Activated naive CD4-positive, alpha-beta T cell treated with anti-CD3 and anti-CD28 coated beads, Interleukin-2, amount 10 ng/mL, durations not matched to agents 7 days and 5 days (primary cell): ENCODE measurements at places on chromosomes 3 and 15.

DNA sequence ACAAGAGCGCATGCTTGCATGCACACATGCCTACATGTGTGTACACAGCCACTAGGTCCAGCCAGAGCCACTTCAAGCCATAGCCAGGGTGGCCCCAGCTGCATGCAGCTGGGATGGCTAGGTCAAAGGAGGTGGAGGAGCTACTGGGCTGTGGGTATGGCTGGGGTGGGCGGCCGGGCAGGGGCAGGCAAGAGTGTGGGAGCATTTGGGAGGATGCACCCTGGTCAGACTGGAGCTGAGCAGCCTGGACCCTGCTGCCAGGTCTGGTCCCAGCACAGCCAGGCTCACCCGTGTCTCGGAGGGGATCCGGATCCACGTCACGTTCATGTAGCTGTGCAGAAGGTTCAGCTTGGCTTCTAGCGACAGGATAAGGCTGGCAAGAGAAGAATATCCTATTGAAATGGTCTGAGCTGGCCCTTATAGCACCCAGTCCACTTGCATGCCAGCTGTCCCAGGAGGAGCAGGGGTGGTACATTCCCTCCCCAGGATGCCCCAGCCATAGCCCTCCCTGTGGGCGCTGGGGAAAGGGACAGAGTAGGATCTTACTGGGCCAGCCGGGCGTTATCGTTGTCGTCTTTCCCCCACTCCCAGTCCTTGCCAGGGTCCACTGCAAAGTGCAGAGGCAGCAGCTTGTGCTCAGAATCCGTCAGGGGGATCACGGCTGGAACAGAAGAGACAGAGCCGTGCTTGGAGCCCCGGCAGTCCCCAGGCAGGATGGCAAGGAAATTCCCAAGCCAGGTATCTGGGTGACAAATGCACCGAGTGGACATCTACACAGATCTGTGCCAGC, 160.5 kb downstream of the KLF13 start:
- DNase-seq: no peak

- no peak for DNase-seq
Measured at GRCh38 chr3:37271611-37272010, 97.2 kb upstream of the LRRFIP2 start.

- no peak for DNase-seq
Measured at GRCh38 chr3:3340526-3340925, 161.0 kb upstream of the CRBN start.

DNA sequence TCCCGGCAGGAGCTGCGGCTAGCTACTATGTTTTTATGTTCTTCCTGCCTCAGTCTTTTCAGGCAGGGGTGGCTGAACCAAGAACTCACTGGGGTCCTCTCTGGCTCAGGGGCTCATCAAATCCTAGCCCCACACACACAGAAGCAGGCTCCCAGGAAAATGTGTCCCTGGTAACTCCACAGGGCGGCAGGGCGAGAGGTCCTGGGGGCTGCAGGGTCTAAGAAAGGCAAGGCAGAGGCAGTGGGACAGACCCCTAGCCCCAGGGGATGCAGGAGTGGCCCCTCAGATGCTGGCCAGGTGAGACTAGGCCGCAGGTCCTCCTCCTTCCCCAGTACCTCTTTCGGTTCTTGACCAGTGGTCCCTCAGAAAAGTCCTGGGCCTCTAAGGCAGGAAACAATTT, 48.9 kb downstream of the PTH1R start:
- DNase-seq: no peak

DNA sequence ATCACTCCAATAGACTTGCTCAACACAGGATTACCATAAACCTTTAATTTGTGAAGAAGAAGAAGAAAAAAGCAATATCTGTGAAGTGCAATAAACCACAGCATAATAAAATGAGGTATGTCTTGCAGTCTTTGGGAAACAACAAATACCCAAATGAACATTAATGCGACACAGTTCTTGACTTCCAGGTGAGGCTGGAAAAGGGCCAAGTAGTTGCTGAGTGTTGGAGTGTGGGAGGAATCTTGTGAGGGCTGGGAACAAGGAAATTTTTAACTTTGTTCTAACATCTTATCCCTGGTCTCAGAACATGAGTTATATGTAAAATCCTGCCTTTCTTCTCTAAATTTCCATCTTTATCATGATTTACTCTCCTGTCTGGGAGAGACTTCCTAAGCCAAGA, 206.5 kb downstream of the DTWD1 start:
- DNase-seq: no peak

DNA sequence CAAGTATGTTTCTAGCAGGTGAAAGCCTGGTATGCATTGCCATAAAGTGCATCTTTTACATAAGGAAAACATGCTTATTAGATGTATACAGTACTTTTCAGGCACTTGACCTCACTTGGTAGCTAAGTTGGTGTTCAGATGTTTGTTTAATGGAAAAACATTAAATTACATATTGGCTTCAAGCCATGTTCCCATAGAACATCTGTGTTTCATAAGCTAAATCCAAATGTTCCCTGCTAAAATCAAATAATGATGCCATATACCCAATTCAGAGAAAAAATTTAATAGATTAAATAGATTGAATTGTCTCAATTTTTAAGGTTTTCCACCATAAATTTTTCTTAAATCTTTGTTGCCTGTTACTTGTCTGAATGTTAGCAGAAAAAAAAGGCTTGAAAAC, 19.1 kb upstream of the RPL22L1 start:
- no peak for DNase-seq

DNA sequence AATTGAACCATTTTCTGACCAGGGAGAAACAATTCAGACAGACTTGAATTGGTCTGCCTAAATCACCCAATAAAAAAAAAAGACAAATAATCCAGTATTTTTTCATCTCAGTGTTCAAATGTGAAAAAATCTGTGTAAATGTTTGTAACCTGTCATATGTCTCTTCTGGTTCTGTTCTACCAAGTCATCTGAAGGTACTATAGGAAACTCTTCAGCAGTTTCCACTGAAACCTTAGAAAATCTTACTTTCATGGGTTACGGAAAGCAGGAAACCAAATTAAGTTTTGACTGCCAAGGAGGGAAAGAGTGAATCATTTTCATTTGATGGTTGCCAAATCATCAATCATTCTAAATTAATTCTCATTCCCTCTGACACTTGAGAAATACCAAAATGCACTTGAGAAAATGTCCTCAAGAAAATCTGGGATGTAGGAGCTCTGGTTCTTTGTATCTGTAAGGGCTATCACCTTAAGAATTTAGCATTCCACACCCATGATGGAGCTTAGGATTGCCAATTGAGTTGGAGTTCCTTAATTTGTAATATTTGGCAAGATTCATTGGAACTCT, 278.2 kb upstream of the KCNH8 start:
- no peak for DNase-seq

DNA sequence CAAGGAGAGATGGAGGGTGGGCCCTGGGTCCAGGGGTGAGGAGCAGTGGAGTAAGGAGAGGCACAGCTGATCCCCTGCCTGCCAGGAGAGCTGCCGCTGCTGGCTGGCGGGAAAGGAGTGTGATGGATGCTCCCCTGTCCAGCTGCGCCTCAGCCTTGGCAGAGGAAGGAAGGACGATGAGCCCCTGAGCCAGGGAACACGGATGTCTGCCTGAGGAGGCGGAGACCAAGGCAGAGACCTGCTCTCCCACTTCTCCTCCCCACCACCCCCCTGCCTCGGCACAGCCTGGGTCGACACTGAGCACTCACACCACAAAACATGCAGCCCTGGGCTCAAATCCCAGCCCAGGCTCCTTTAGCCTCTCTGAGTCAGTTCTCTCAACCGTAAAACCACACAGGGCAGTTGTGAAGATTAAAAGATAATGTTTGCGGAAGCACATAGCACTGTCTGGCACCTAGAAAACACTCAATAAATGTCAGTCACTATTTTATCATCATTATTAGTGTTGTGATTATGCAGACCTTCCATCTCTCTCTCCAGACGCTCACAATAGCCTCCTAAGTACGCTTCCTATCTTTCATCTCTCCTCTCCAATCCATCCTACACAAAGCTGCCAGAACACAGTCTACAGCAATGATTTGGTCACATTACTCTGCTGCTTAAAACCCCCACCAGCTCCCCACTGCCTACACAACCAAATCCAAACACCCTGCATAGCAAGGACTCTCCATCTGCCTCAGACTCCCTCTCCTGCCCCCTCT, 52.2 kb downstream of the SEMA5B start:
- DNase-seq: peak; percentile 24

DNA sequence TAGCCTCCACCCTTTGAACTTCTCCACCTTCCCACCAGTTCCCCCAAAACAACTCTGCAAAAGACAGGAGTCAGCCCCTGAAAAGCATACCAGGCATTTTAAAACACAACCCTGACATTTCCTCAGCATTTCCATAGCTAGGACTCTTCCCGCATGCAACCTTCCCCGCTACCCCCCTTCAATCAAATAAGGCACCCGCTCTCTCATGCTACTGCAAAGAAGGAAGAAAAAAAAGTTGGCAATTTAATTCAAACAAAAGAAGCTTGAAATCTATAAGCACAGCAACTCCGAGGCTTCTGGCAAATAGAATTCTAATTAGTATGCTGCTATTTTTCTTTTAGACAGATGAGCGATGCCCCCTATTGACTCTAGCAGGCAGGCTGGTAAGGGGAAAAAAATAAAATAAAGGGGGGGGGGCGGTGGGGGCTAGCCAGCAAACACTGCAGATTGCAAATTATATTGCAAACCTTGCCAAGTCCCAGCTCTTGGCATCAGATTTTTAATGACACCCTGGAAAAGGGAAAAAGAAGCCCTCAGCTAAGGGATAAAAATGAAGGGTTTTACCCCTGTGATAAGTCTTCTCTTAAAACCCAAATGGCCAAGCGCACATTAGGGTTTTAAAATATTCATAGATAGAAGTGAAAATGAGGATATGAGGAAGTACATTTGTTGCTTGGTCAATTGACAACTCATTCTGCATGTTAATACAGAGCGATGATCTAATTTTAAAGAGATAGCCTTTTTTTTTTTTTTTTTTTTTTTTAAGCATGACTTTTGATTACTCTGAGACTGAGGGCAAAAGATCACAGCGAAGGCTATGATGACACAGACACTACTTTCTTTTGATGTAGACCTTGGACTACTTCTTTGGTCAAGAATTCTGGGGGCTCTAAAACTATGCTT, 255.2 kb downstream of the NR2F2 start:
- DNase-seq: no peak

DNA sequence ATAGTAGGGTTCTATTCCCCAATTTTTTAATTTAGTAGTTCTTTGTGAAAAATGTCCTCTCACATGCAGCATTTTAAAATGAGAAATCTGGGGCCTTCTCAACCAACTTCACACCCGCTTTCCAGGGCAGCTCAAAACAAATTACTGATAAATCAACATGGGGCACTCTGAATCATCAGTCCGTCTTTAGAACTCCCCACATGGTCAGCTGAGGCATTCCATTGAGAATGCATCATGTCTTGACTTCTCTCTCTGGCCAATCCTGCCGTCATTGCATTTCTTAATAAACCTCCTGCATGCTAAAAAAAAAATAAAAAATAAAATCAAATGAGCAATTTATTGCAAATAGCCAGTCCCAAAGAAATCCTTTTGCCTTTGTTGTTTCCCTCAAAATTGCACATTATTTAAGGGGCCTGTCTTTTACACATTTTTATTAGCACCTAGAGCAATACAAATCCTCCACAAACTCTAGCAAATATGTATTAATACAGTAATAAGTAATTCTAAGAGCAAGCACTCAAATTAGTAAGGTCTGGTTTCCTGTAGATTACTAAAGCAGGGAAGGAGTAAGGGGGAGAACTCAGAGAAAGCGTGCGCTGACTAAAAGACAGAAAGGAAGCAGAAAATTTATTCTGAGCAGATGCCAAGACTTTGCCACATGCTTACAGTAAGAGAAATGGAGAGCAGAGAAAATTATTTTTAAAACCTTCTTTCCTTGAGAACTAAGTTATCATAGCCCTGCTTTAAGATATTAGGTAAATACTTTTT, 175.7 kb downstream of the TNIK start:
- no peak for DNase-seq

- DNase-seq: no peak
Measured at GRCh38 chr15:77517579-77517978, 96.9 kb downstream of the HMG20A start.

DNA sequence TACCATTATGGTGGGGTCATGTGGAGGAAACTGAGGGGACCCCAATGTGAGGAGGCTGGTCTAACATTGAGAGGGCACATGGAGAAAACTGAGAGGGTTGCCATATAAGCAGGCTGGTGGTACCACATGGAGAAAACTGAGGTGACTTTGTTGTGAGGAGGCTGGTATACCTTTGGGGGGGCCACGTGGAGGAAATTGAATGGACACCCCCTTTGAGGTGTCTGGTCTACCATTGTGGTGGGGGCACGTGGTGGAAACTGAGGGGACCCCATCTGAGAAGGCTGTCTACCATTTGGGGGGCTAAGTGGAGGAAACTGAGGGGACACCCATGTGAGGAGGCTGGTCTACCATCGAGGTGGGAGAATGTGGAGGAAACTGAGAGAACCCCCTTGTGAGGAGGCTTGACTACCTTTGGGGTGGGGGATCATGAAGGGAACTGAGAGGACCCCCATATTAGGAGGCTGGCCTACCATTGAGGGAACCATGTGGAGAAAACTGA, 163.8 kb downstream of the FBLN2 start:
- peak; percentile 3 for DNase-seq

DNA sequence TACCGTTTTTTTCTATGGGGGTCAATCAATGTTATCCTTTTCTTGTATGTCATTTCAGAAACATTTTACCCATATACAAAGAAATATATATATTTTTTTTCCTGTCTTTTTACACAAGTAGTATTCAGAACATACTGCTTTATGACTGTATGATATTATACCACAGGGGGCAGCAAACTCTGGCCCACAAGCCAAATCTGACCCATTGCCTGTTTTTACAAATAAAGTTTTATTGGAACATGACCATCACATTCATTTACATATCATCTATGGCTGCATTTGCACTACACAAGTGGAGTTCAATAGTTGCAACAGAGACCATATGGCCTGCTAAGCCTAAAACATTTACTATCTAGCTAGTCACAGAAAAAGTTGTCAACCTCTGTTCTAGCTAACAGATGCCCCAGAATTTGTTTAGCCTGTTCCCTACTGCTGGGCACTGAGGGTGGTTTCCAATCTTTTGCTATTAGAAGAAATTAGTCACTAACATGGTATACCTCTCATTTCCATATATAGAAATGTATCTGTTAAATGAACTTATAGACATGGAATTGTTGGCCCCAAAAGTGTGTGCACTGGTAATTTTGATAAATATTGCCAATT, 57.7 kb downstream of the BFSP2 start:
- no peak for DNase-seq

- no peak for DNase-seq
Measured at GRCh38 chr3:181794011-181794790, 82.5 kb downstream of the SOX2 start.

DNA sequence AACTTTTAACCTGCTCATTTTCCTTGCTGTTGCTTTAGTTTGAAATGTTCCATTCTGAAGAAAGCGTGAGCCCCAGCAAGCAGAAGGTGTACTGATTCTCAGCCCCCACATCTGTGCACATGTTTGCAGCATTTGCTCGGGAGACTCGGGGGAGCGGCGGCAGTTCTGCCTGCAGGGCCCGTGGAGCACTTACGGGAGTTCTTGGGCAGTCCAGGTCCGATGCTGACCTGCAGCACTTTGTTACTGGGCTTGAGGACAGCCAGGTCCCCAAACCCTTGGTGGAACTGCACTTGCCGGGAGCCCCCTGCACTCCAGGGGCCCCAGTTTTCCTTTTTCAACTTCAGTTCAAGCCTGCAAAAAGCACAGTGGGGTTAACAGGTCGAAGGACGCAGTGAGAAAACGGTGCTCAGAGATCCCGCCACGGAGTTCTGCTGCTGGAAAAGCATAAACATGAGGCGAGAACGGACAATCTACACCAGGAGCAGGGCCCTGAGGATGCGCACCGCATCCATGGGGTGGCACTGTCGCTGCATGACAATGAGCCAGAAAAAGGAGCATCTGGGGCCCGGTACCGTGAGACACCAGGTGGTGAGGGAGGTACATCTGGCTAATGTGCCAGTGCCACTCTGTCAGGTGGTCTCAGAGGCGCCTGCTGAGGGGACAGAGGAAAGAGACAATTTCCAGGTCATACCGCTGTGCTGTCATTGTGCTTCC, 45.6 kb upstream of the LDHAL6B start:
- peak; percentile 53 for DNase-seq
